ENCODE measurements at places on chromosomes 3 and 15.

GRCh38 chr15:40562691-40563090 is 2.2 kb downstream of the CCDC32 start:
- DNase-seq: no peak

- DNase-seq: no peak
Measured at GRCh38 chr3:82353306-82354171, 592.1 kb upstream of the GBE1 start.

DNA sequence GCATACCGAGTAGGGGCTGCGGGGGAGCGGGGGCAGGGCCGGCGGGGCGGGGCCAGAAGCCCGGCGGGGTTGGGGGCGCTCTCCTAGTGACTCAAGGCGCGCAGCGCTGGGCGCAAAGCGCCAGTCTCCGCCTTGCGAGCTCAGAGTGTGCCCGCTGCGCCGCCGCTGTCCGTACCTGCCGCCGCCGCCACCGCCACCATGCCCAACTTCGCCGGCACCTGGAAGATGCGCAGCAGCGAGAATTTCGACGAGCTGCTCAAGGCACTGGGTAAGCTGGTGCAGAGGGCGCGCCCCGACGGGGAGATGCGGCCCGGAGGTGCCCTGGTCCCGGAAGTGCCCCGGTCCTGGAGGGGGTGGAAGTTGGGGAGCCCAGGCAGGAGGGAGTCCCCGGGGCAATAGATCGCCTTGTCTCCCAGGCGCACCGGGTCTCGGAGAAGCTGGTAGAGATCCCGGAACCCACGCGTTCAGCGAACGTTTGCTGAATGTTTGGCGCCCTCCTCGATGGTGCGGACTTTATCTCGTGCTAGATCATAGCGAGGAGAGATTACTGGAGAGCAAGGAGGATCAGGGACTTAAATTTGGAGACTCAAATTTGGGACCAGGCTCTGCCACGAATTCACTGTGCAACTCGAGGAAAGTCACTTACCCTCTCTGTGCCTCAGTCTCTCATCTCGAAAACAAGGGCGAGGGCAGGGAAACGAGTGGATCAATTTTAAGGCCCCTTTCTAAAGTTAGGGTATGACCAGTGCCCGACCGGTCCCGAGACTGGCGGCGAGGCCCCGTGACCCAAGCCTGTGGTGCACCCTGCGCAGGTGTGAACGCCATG is at the start of gene CRABP1:
Gene CRABP1, plus strand, starts transcription at position 123 of the 826 bp plus-strand sequence. Its CDS starts 76 bp downstream, at position 199.
- DNase-seq: no peak

GRCh38 chr15:66388576-66388975 is 1.9 kb downstream of the MAP2K1 start:
- DNase-seq: no peak

DNA sequence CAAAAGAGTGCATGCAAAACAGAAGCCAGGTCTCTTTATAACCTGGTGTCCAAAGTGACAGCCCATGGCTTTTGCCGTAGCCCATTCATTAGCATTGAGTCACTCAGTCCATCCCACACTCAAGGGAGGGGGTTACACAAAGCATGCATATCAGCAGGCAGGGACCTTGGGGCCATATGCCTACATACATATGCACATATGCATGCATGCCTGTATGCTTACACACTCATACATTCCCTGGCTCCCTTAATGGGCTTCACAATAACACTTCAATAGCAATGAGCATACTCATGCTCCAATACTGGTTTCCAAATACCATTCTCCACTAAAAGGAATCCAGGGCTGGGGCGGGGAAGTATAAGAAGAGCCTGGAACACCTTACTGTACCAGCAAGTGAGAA is 22.0 kb downstream of the TRPM1 start:
- DNase-seq: peak; percentile 74

GRCh38 chr15:74193299-74193718 is 9.3 kb downstream of the STRA6 start:
- peak; percentile 58 for DNase-seq

- no peak for DNase-seq
Measured at GRCh38 chr3:80785475-80785874, 976.0 kb downstream of the GBE1 start.

GRCh38 chr3:112873632-112874031 is 27.0 kb upstream of the CD200R1L start:
- no peak for DNase-seq

DNA sequence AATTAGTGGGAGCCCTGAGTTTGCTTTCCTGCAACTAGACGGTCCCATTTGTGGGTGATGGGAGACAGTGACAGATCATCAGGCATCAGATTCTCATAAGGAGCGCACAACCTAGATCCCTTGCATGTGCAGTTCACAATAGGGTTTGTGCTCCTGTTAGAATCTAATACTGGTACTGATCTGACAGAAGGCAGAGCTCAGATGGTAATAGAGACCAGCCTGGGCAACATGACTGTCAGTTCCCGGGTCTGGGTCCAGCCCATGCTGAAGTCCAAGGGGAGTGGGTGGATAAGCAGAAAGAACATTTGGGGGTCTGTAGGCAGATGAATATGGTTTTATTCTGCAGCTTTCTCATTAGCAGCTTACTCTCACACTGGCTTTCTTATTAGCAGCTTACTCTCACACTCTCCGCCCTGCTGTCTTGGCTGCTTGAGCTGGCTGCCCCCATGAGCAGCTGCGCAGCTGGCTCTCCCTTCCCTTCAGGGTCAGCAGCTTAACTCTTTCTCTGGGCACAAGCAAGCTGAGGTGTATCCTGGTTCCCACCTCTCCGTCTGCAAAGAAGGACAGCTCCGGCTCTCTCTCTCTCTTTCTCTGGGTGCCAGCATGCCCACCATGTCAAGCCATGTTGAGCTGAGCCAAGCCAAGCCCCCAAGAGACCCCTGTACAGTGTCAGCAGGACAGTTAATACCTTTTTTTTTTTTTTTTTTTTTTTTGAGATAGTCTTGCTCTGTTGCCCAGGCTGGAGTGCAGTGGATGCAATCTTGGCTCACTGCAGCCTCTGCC is 46.5 kb downstream of the KLHDC8B start:
- DNase-seq: no peak

- no peak for DNase-seq
Measured at GRCh38 chr3:45730409-45731154, 41.4 kb downstream of the SACM1L start.

- no peak for DNase-seq
Measured at GRCh38 chr15:28246605-28247004, 75.4 kb downstream of the HERC2 start.

DNA sequence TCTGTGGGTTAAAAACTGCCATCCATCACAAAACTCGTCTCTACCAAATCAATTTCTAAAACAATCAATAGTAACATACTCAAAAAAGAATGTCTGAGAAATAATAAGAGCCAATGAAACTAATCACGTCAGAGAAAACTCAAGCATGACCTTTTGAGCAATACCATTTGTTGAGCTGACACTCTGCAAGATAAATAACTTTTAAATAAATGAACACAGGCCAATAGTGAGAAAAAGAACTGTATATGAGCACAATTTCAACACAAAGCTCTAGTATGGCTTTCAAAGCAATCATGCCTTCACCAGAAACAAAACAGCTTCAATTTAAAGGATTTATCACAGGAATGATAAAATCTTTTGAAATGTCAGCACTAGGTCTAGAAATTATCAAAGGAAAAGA is 249.2 kb upstream of the SETMAR start:
- DNase-seq: no peak

GRCh38 chr15:76200083-76200465 is 111.2 kb downstream of the ETFA start:
- DNase-seq: no peak

GRCh38 chr3:99407257-99407656 is 231.1 kb upstream of the COL8A1 start:
- no peak for DNase-seq

DNA sequence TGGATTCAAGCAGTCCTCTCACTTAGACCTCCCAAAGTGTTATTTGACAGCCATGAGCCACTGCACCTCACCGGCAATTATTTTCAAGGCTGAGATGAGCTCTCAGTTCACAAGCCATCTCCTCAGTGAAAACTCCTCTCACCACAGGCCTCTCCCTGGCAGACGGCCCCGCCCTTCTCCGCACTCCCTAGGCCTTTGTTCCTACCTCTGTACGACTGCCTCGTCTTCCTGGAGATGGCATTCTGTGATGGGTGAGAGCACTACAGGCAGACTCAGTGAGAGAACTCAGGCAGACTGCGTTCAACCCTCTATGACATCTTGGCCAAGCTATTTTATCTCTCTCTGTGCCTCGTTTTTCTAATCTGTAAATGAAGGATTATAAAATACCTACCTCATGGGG is 67.0 kb upstream of the TPM1 start:
- DNase-seq: no peak

DNA sequence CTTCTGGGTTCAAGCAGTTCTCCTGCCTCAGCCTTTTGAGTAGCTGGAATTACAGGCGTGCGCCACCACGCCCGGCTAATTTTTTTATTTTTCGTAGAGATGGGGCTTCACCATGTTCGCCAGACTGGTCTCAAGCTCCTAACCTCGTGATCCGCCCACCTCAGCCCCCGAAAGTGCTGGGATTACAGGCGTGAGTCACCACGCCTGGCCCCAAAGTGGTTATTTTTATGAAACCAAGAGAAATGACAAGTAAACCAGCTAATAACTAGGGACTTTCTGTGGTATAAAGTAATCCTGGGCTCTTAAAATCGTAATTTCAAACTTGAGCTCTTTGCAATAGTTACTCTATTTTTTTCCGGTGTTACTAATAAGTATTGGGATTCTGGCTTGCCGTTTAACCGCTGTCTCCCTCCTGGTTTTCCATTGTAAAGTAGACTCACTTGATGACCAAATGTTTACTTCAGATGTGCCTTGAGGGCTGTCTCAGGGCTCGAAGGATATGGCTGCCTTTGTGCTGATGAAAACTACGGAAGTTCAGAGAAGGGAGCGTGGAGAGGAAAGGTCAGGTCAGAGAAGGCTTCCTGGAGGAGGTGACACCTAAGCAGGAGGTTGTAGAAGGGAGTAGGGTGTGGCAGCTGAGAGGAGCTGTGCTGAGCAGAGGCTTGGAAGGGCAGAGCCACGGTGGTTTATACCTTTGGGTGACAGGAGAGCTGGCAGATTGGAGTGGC is 4.2 kb downstream of the ZSCAN2 start:
- no peak for DNase-seq

DNA sequence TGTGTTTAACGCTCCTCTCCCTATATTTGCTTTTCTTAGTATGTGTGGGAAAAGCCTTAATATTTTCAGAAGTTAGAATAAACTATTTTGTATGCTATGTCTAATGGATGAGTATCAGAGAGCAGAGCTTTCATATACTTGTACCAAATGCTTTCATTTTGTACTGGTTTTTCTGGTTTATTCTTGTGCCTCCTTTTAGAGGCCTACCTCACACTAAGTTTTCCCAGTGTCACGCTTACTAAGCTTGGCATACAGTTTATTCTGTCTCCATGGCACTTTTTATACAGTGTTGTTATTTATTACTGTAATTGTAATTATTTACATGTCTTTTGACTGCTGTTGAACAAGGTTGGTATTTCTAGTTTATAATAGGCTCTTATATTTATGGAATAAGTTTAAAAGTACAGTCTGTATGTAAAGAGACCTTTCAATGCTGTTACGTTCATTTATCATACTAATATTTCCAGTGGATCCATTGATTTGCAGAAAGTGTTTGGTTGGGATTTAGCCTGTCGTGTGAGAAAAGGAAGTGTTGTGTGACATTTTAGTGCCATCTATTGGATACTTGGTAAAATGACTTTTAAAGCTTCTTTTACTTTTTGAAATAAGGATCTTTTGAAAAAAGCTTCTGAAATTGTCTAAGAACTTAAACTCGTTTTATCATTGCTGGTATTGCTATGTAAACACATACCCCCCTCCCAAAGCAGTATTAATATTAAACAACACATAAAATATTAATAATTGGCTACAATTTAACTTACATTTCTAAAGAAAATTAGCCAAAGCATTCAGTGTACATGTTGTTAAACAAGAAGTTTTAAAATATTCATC is 5.2 kb upstream of the EBLN2 start:
- peak; percentile 9 for DNase-seq

DNA sequence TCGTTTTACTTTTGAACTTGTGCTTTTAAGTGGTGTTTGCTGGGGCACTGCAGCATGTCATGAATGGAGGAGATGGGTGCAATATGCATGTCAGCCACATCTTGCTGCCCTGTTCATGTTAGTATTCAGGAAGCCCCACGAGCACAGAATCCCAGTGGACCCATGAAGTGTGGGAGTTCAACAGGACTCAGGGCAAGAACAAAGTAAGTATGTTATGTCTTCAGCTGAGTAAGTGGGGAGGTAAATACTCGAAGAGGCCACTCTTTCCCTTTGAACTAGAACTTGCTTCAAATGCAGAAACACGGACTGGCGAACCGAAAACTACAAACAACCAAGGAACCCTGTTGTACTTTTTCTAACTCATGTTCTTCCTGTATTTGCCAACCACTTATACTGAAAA is 23.4 kb downstream of the SOX14 start:
- no peak for DNase-seq

DNA sequence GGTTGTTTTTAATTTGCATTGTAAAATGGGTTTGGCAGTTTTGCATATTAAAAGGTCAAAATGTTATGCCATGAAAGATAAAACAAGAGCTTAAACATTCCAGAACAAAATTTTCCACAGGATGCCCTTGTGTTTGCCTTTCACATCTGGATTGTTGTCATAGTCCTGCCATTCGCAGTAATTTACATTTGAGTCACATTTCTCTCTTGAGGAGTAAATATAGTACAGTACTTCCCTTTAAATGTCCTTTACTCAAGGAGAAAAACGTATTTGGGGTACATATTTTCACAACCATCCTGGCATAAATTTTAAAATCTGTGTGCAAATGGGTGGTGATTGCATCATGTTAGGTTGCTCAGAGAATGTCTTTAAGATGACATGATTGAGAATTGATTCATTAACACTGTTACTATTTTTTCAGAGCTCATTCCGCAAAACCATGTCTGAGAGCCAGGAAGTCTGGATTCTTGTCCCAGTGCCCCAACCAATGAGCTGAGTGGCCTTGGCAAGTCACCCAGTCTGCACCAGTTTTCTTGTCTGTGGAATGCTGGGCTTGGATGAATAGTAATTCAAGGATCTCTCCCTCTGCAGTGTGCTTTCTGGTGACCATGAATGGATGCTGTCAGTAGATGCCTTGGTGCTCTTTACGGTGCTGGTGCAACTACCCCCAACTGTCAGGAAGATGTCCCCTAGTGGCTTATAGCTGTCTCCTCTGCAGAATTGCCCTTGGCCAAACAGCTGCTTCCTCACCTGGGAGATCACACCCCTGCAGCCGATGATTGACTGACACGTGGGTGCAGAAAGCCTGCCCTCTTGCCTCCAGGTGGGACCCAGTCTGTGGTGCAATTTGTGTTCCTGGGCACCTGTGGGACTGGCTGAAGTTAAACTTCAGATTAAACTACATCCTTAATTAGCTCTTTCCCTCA is 43.0 kb downstream of the ABHD5 start:
- peak; percentile 71 for DNase-seq

DNA sequence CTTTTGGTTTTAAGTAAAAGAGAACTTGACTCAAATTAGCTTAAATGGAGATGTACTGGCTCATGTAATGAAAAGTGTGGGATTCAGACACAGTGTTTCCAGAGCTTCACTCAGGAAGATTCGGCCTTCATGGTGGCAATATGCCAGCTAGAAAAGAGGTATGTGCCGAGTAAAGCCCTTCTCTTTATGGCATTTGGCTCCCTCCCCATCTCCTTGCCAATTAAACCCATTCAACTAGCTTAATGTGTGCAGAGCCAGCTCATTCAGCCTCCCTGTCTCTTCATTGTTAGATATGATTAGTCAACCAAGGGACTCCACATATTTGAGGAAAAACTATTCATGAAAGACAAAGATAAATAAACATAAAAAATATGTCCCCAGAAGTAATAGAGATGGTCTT is 15.0 kb upstream of the TRANK1 start:
- DNase-seq: no peak

- DNase-seq: no peak
Measured at GRCh38 chr15:40894681-40895448, 615 bp downstream of the VPS18 start.
